ENCODE measurements at places on chromosomes 1 and 21.
A peak's percentile ranks its signal among the peaks of the same experiment; 100 is the strongest.

DNA sequence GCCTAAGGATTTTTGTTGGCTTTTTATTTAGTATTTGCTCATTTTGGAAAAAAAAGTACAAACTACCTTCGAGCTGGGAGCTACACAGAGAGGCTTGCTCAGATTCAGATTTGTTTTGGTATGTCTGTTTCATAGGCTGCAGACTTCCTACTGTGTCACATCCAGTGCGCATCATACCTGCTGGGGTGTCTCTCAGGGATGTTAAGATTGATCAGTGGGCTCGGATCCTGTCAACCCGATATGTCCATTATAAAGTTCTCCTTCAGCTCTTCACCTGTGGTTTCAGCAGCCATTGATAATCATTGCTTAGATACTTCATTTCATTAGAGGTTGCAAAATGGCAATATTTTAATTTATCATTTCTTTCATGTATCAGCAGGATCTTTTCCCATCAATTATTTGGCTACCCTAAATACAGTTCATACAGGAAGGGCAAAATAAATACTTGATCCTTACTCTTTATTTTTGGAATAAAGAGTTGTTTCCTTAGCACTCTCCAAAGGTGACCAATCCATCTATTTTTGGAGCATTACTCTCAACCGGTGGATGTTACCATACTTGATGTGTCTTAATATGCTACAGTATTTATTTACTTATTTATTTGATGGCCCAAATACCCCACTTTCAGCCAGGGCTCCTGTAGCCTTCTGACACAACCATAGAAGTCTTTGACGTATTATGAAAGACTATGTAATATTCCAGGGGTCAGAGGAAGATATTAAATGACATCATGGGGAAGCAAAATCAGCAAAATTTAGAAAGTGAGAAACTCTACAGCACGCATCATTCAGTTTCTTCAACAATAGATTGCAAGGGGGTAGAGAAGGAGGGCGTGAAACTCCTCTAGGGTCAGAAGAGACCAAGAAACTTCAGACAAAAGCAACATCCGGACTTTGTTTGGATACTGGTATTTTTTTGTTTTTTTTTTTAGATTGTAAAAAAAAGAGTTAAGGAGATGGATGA, 55.3 kb upstream of the HNRNPU start:
- no peak for DNase-seq

- no peak for DNase-seq
Measured at GRCh38 chr1:198934426-198934825, 295.6 kb downstream of the PTPRC start.

DNA sequence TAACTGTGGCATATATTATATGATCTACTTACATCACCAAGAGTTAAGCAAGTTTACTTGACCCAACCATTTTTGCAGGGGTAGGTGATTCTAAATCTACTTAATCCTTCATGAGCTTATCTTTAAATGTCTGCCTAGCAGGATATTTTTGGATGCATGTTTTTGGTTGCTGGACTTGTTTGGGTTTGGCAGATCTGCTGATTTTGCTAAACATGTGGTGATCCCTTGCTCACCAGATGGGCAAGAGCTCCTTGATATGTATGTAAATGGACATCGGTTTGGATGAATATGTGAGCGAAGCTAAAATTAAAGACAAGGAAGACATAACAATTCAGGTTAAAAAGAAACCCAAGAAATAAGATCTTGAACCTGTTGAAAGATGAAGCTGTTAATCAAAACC, 36.7 kb downstream of the FMN2 start:
- no peak for DNase-seq

GRCh38 chr1:225670806-225671733, 18.1 kb upstream of the ENAH start:
- no peak for DNase-seq

DNA sequence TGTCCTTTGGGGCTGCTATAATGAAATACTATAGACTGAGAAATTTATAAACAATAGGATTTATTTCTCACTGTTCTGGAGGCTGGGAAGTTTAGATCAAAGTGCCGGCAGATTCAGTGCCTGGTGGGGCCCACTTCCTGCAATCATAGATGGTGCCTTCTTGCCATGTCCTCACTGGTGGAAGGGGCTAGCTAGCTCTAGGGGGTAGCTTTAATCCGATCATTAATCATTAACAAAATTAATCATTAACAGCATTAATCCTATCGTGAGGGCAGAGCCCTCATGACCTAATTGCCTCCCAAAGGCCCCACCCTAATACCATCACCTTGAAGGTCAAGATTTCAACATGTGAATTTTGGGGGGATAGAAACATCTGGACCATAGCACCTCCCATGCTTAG, 124.3 kb downstream of the TRABD2B start:
- DNase-seq: no peak

- DNase-seq: no peak
Measured at GRCh38 chr1:93142161-93142560, 38.1 kb downstream of the TMED5 start.

DNA sequence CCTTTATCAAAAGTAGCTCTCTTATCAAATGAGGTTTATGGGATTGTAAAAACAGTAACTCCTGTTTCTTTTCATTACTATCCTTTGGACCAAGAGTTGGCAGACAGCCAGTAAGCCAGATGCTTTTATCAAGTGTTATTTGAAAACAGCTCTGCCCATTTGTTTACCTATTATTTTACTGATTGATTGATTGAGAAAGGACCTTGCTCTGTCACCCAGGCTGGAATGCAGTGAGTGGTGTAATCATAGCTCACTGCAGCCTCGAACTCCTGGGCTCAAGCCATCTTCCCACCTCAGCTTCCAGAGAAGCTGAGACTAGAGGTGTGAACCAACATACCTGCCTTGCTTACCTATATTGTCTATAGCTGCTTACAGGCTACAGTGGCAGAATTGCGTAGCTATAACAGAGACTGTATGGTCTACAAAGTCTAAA, 3.6 kb downstream of the PRKAB2 start:
- DNase-seq: no peak

GRCh38 chr21:34653522-34653921, 15.3 kb upstream of the CLIC6 start:
- no peak for DNase-seq

- DNase-seq: no peak
Measured at GRCh38 chr1:233281711-233282581, 13.6 kb downstream of the PCNX2 start.

DNA sequence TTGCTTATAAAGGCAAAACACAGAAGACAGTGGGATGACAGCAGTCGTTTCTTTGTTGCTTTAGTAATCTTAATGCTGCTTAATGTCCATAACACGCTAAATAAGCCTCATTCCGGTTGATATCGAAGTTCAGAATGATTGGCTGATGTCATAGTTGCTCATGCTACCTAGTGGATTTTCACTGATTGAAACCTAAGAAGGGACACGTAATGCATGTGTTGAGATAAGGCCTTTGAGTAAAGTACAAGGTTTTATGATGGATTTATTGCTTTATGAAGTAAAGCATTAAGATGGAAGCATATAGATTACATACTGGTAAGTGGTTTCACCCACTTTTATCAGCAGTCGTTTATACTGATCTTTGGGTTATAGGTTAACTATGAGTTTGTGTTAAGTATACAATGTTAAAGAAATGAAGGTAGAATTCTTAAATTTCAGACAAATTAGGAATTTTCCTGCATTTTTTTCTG, 25.1 kb downstream of the IARS2 start:
- DNase-seq: no peak

GRCh38 chr1:182652933-182653332, 31.5 kb downstream of the RGS8 start:
- no peak for DNase-seq

DNA sequence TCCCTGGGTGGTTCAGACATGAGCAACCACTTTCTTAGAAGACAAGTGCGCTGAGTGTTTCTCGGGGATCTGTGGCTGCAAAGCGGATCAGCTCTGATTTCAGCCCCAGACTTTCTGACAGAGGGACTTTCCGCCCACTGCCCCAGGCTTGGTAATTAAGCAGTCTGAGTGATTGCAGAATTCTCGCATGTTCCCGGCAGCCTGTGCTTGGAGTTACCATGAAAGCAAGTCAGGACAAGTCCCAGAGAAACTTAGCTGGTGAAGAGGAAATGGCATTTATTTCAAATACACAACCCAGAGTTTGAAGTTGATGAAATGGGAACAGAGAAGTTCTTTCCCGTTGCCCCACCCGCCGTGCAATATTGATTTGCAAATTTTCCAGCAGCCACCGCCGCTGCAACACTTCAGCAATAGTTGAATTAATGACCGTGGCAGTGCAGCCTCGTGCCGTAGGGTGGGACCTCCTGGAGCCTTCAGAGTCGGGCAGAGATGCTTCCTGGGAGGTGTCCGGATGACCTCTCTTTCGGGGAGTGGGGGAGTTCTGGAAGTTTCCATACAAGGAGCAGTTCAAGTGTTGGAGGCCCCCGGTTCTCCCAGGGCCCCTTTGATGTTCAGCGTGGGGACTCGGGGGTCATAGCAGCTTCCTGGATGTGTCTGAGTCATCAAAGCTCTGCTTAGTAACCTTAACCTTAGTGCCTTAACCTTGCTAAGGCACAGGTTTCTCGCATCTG, 134.7 kb downstream of the KAZN start:
- peak; percentile 80 for DNase-seq

- DNase-seq: no peak
Measured at GRCh38 chr1:96524100-96524499, 197.5 kb upstream of the PTBP2 start.

DNA sequence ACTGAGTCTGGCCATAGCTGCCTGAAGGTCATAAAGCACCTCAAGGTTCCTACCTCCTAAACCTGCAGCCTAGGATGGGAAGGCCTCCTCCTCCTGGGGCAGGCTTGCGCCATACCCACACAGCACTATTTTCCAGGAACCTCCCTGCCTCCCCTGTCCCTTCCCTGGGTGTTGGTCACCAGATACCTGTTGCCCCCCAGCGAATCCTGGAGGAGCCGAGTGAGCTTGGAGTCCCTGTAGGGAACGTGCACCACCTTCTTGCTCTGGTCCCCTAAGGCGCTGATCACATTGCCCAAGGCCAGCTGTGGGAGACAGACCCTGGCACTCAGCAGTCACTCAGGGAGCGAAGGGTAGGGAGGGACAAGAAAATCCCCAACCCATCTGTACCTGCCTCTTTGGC, 19.4 kb downstream of the KIF21B start:
- no peak for DNase-seq

- DNase-seq: no peak
Measured at GRCh38 chr1:228923973-228924686, 188.9 kb downstream of the RHOU start.

DNA sequence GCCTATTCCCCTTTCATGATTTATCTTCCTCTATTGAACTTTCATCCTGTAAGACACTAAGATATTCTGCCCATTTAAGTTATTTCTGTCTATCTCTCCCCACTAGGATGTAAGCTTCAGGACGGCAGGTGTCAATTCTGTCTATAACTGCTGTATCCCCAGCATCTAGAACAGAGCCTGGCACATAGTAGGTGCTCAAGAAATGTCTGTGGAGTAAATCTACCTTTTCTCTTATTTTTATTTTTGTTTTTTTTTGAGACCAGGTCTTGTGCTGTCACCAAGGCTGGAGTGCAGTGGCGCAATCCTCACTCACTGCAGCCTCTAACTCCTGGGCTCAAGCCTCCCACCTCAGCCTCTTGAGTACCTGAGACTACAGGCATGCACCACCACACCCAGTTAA, 5.6 kb downstream of the CD52 start:
- DNase-seq: no peak

- no peak for DNase-seq
Measured at GRCh38 chr1:217747156-217747769, 116.1 kb downstream of the SPATA17 start.

GRCh38 chr1:150156868-150157603, 7.3 kb downstream of the PLEKHO1 start:
- DNase-seq: no peak

DNA sequence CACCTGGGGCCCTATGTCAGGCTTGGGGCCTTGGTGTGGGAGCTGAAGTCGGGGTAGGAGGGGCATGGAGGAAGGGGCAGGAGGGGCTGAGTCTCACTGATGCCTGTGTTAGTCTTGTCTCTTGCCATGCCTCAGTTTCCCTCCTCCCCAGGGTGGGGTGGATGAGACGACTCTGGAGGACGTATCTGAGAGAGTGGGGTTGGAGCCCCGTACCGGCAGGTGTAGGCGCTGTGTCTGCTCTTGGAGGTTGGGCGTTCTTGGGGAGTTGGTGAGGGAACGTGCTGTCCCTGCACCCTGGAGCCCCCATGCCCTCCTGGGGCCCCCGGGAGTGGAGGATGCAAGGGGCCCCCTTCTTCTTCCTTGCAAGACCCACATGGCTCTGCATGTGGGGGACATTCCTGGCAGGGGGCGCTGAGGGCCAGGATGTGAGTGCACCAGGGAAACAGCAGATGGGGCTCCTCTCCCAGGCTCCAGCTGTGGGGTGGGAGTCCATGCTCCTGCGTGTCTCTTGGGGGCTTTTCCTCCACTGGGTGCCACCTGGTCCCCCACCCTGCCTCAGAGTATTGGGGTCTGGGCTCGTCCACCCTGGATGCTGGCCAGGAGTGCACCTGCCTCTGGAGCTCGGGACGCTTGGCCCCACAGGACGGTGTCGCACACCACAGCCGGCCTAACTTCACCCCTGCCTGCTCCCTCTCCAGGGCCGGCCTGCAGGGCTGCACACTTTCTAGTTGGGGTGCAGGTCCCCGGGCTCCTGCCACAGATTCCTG, 1.4 kb upstream of the TNFRSF14 start:
- no peak for DNase-seq

DNA sequence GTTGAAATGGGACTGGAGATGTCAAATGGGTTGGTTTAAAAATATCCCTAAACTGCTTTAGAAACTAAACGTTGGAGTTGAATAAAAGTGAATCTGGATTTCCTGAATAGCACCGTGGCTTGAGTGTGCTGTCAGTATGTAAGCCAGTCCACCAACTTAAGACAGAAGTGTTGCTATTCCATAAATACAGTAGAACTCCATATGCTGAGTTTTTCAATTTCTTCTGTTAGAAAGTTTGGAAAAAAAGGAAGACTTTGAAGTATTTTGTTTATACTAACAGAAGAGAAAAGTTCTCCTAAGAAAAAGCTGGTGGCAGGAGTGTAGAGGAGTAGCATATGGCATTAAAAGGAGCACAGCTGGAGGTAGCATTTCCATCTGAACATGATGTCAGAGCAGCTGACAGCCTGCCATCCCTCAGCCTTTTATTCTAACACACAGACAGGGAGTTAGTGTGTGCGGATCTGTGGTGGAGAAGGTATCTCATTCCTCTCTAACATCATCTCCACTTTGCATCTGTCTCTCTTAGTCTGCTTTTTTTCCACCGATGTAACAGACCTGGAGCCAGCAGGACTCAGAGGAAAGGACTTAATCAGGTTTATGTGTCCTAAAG, at the start of gene ZBTB18:
Gene ZBTB18 (plus strand): TSS at position 449 of the 610 bp plus-strand sequence. CDS start 149 bp downstream, at position 598.
- DNase-seq: no peak

Measured in iPS DF 19.7 (cell line).